ENCODE measurements at places on chromosomes 6 and 20.

- no peak for DNase-seq
Measured at GRCh38 chr6:80988286-80988685, 764.2 kb downstream of the TENT5A start.

- DNase-seq = no peak
Measured at GRCh38 chr6:2998998-2999617, 586 bp upstream of the NQO2 start.

DNA sequence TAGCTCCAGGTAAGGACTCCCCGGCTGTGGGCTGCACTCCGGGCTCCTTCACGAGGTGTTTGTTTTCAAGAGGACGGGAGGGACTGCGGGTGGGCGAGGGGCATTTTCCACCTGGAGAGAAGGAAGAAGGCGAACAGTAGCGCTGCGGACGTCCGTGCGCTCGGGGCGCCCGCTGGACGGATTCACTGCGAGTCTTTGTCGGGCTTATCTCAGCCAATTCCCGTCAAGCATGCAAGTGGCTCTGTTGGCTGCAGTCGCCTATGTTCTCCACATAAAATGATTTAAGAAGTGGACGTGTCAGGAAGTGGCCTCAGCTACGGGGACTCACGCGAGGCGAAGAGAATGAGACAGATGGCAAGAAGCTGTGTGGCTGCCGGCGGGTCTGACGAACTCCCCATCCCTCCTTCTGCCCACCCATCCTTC, 332 bp downstream of the GRIK2 start:
- DNase-seq = no peak

DNA sequence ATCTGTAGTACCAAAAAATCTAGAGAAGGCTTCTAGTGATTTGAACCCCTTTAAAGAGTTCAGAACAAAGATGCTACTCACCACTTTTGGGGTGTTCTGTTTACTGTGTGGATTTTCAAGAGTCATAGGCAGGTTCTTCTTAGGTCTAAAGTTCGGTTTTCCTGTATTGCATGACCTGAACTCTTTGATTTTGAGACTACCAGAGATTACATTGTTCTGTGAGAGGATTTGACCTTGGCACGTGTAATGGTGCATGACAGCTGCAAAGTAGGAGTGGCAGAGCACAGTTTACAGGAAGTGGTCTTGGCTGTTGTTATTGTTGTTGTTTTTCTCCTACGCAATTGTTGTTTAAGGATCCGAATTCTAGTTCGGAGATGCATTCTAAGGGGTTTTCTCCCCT, 592.7 kb downstream of the EPHA7 start:
- no peak for DNase-seq

GRCh38 chr6:162728706-162729105, 932 bp downstream of the PACRG start:
- DNase-seq = no peak
